ENCODE measurements at places on chromosomes 4 and X.

GRCh38 chr4:36303426-36304137 lies 22.2 kb downstream of the DTHD1 start:
- DNase-seq, result no peak

DNA sequence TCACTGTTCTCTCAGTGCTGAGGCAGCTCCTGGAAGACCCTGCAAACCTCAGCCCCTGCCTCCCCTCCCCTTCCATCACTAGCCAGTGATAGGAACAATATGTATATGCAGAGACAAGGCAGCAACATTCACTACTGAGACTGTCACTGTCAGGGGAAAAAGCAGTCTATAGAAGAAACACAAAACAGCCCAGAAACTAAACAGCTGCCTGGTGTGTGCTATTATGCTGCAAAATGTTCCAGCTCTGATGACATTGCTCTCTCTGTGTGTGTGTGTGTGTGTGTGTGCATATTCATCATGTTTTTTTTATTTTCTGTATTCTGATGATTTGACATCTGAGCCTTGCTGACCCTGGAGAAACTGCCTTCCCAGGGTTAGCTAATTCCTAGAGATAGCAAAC lies 147.2 kb downstream of the SPATA18 start:
- DNase-seq, result no peak

- DNase-seq, result no peak
These were observed 7.4 kb upstream of the TNIP2 start for GRCh38 chr4:2763511-2763967.

DNA sequence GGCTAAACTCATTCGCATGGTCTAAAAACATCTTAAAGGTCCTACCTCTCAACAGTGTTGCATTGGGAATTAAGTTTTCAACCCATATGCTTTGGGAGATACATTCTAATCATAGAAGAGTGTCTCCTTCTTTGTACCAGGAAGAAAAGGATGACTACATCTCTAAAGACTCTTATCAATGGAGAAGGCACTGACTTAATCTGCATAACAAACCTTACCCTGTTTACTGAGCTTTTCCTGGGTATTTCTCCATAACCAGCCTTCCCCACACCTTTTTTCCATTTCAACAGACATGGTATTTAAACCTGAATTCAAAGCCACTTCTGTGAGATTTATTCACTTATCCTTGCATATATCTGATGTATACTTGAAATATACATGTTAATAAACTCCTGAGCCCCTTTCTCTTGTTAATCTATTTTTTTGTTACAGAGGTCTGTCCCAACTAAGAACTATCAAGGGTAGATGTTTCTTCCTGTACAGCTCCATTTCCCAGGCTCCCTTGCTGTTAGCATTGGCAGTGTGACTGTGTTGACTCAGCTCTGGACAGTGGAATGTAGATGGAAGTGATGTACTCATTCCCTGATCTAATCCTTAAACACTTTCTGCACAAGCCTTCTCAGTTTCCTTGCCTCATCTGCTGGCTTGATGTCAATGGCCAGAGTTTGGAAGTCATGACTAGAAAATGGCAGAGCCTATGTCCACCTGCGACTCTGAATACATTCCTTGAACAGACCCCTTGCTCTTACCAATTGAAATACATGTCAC lies 148.9 kb upstream of the CPEB2 start:
- DNase-seq, result no peak

GRCh38 chr4:10333942-10334341 lies 123.3 kb downstream of the ZNF518B start:
- no peak for DNase-seq

DNA sequence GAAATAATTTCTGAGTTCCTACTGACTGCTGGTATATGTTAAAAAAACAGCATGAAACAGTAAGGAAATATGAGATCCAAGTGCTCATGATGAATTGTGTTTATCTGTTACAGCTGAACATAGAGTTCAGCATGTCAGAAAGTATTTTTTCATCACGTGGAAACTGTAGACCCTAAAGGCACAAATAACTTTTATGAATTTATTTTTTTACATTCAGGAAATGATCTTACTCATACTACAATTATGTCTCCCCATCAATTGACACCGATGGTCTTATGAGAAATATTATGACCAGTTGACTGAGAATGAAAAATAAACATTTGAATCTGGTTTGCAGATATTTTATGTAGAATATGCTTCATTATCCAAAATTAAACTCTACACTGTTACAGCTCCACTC lies 283.1 kb upstream of the SPANXN4 start:
- DNase-seq, result no peak

GRCh38 chrX:145817331-145818185 lies at the start of gene SLITRK2:
Gene SLITRK2, plus strand, starts transcription at chrX:145817829. Its CDS starts 4,597 bp downstream, at chrX:145822426.
- DNase-seq, result no peak

GRCh38 chr4:73451404-73451803 lies 15.4 kb downstream of the AFP start:
- DNase-seq, result no peak

DNA sequence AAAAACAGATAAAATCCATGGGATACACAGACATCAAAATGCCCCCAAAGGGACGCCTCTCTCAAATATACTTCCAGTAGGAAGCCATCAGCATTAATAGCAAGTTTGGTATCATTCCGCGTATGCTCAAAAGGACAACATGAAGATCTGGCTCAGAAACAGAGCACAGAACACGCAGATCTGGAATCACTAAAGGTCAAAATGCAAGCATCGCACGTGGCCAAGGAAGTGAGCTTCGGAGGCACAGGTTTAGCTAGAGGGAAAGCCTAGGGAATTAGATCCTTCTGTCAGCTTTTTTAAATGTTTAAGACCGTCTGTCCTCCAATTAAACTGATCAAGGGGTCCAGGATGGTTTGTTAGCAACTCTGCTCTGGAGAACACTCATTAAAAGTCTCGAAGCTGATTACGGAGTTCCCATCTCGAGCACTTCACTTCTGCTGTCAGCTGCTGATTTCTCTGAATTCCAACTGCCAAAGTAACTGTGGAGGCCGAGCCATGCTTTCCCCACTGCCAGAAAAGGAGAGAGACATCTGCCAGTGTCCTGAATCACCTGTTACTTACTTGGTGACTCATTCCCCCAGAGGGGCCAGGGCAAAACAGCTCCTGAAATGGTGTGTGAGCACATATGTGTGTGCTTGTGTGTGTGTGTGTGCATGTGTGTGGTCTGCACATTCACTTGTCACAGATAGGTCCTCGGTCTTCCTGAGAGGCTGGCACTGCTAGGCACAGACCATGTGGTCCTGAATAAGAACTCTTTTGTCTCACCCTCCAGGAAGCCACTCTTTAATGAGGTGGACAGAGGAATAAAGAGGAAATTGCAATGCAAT lies 177.7 kb upstream of the PPARGC1A start:
- peak; percentile 53 for DNase-seq

GRCh38 chrX:153446950-153447580 lies 1.2 kb upstream of the TREX2 start:
- no peak for DNase-seq

- no peak for DNase-seq
These were observed 24.4 kb upstream of the CORIN start for GRCh38 chr4:47862297-47862696.

DNA sequence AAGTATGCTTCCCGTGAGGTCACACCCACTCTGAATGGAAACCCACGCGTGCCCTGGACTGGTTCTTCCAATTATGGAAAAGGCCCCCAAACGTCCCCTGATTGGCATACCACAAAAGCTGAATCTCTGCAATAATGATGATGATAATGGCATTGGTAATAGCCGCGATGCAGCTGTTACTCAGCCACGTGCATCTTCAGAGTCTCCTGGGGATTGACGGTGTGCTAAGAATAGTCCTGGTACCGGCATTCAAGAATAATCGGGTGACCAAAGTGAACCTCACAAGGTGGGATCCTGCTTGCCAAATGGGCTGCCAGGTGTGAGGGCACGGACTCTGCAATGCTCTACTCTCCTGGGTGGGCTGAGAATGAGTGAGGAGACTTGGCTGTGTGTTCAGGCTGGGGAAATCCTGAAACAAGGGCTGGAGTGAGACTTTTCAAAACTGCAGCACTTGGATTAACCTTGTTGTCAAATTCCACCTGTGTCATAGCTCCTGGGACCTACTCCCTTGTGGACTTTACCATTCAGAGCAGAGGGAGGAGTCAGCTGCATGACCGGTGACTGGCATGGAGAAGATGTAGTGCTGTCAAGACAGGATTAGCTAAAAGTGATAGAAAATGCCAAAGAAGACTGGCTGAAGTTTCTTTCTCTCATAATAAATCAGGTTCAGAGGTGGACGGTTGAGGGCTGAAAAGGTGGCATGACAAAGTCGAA lies 615.4 kb downstream of the MID1IP1 start:
- no peak for DNase-seq

DNA sequence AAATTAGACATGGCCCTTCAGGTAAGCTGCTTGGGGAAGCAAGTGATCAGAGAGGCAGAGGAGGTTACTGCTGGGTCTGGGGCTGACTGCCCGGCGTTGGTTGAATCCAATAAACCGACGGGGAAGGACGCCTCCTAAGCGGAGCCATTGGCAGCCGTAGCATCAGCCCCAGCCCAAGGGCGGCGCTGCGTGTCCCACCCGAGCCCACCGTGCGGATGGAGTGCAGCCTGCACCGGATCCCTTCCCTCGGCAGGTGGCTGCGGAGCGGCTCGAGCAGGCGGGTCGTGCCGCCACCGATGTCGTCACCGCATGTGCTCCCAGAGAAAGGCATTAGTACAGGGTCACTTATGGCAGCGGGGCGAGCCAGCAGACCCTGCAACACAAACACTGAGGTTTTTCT lies 82.1 kb downstream of the ALPK1 start:
- no peak for DNase-seq

- no peak for DNase-seq
These were observed 20.5 kb upstream of the STS start for GRCh38 chrX:7127056-7127455.

- no peak for DNase-seq
These were observed 62.4 kb upstream of the MSANTD1 start for GRCh38 chr4:3186609-3187008.

- no peak for DNase-seq
These were observed 127.0 kb upstream of the GATB start for GRCh38 chr4:151887816-151888180.

DNA sequence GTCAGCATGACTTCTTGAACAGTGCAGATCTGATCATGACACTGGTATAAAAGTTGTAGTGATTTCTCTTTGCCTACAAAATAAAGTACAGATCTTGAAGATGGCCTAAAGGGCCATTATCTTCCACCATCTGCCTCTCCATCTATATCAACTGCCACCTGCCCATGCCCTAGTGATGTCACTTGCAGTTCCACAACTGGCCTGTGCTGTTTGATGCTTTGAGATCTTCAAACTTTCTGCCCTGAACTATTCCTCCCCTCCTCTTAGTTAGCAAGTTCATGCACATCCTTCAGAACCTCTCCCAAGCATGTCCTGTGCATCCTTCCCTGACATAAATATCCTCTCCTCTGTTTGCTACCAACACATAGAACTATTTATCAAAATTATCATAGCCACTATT lies 217.0 kb downstream of the SOWAHB start:
- DNase-seq, result no peak

- DNase-seq, result no peak
These were observed 6.9 kb downstream of the FABP2 start for GRCh38 chr4:119315036-119315435.

GRCh38 chr4:7052923-7053715 lies 9.9 kb downstream of the TADA2B start:
- no peak for DNase-seq

- no peak for DNase-seq
These were observed 111.1 kb downstream of the CFAP299 start for GRCh38 chr4:80446664-80447063.

DNA sequence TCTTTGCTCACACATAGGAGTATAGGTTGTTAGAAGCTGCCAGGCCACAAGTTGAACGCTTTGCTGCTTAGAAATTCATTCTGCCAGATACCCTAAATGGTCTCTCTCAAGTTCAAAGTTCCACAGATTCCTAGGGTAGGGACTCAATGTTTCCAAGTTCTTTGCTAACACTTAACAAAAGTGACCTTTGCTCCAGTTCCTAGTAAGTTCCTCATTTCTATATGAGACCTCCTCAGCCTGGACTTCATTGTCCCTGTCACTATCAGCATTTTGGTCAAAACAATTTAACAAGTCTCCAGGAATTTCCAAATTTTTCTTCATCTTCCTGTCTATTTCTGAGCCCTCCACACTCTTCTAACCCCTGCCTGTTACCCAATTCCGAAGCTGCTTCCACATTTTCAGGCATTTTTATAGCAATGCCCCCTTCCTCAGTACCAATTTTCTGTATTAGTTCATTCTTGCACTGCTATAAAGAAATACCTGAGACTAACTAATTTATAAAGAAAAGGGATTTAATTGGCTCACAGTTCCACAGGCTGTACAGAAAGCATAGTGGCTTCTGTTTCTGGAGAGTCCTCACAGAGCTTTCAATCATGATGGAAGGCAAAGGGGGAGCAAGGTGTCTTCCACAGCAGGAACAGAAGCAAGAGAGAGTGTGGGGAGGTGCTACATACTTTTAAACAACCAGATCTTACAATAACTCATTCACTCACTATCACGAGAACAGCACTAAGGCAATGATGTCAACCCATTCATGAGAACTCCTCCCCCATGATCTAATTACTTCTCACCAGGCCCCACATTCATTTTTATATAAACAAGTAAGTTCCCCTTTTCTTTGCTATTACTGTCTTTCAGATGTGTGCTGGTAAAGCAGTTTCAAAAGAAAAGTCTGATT lies 11.5 kb upstream of the TLR1 start:
- no peak for DNase-seq

DNA sequence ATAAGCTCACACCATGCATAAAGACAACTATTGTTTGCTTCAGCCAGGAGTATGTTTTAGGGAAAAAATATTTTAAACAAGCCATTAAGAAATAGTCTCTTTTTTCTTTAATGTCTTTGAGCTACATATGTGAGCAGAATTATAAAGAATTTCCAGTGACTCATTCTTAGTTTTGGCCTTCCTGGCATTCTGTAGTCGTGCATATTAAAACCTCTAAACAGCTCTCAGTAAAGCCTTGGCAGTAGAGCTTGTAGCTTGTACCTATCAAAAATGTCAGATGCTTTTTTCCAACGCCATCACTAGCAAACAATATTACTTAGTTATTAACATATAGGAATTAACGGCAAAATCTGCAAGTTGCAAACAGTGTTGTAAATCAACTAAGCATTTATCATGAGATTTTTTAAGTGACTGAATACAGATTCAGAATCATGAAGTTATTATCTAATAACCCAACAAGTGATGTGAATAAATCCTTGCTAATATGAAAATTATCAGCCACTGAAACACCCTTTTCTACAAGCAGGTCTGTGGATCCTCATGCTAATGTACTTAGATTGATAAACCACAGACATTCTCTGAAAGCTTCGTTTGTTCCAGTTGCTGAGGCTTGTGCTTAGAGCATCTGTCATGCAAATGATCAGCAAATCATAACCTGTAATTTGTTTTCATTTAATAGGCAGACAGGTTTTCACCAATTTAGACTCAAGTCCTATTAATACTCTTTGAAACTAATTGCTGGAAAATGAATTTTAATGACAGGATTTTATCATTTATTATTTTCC lies 412.0 kb upstream of the ATOH1 start:
- DNase-seq, result peak; percentile 42

DNA sequence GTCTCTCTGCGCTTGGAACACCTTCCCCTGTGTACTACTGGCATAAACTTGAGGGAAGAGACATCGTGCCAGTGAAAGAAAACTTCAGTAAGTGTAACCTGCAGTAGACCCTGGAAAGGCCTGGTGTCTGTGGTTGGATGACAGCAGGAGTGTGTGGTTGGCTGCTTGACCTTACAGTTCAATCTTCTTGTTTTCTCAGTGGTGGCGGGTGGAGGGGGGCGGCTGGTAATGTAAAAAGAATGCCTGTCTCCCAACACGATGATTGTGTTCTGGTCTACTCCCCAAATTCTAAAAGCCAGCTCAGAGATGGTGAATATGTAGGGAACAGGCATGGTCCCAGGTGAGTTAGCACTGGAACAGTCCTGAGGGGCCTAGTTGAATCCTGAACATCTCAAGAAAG lies 18.6 kb downstream of the PSMD10 start:
- DNase-seq, result no peak

- no peak for DNase-seq
These were observed 31.3 kb downstream of the DRD5 start for GRCh38 chr4:9812501-9813340.

Measured in COLO829 (cell line).